ENCODE measurements at places on chromosomes 12 and 14.
A peak's percentile ranks its signal among the peaks of the same experiment; 100 is the strongest.

- no peak for DNase-seq
These were observed 93.0 kb downstream of the TRHDE start for GRCh38 chr12:72365151-72365550.

- DNase-seq: no peak
These were observed 1.6 kb downstream of the TMEM229B start for GRCh38 chr14:67486890-67487289.

- DNase-seq: no peak
These were observed 50.8 kb upstream of the ISM2 start for GRCh38 chr14:77549451-77549850.

DNA sequence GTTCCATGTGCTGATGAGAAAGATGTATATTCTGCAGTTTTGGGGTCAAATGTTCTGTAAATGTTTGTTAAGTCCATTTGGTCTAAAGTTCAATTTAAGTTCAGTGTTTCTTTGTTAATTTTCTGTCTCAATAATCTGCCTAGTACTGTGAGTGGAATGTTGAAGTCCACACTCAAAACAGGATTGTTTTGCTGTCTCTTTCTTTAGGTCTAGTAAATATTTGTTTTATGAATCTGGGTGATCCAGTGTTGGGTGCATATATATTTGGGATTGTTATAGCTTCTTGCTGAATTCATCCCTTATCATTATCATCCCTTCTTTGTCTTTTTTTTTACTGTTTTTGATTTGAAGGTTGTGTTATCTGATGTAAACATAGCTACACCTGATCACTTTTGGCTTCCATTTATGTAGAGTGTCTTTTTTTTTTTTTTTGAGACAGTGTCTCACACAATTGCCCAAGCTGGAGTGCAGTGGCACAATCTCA is 26.0 kb upstream of the PRPF39 start:
- DNase-seq: no peak

- peak; percentile 82 for DNase-seq
These were observed 204.7 kb downstream of the EPS8 start for GRCh38 chr12:15584366-15585041.
